ENCODE measurements at places on chromosomes 16 and 17.

DNA sequence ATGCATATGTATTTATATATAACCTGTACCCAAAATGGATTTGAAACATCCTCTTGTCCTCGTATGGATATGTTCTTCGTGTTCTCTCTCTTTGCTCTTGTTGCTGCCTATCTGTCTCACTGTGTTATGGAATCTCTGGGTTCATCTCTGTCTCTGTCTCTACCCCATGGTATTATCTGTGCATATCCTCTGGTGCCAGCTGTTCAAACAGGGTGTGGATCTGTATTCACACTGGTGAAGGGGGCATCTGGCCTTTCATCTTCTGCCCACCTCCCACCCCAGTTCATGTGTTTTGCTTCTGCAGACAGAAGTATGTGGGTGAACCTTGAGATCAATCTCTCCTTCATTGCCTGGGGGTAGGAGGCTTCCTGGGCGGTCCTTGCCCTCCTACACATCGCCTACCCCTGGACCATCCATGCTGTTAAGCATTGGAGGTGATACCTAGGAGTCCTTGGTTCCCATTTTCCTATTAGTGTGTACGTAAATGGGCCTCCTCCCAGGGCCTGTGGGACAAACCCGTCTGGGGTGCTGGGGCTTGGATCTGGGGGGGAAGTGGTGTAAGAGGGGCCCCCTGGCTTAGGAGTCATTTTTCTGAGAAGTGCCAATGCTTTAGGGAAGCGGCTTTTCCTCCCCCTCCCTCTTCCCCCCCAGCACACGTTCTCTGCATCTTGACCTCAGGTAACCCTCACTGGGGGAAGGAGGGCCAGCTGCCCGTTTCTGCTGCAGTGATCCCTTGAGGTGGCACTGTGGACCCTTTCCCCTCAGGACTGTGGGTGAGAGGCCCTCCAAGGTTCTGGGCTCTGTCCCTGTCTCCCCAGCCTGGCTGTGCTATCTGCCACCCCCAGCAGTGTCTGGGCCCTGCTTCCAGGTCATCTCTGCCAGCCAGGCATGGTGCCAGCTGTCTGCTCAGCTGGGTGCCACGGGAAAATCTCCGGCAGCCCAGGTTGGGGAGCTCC, 21.1 kb downstream of the RARA start:
- DNase-seq: peak; percentile 65

DNA sequence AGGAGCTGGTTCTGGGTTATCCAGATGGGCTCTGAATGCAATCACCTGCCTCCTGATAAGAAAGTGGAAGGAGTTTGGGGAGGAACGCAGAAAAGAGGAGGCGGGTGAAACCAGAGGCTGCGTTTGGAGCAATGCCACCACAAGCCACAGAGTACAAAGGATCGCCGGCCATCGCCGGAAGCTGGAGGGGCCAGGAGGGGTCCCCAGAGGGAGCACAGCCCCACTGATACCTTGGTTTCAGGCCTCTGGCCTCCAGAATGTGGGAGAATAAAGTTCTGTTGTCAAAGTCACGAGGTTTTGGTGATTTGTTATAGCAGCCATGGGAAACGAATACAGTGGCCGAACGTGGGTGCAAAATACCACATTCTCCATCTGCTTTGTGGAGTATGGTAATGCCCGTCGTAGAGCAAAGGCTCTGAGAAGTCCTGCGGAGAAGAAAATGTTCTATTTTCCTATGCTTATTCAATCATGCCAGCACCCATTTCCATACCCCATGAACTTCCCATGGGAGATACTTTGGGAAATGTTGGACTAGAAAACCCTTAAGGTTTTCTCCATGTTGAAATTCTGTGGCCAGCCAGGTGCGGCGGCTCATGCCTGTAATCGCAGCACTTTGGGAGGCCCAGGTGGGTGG, 51.4 kb downstream of the ZDHHC7 start:
- DNase-seq: no peak

GRCh38 chr16:86692426-86692825, 114.1 kb downstream of the FOXL1 start:
- no peak for DNase-seq

DNA sequence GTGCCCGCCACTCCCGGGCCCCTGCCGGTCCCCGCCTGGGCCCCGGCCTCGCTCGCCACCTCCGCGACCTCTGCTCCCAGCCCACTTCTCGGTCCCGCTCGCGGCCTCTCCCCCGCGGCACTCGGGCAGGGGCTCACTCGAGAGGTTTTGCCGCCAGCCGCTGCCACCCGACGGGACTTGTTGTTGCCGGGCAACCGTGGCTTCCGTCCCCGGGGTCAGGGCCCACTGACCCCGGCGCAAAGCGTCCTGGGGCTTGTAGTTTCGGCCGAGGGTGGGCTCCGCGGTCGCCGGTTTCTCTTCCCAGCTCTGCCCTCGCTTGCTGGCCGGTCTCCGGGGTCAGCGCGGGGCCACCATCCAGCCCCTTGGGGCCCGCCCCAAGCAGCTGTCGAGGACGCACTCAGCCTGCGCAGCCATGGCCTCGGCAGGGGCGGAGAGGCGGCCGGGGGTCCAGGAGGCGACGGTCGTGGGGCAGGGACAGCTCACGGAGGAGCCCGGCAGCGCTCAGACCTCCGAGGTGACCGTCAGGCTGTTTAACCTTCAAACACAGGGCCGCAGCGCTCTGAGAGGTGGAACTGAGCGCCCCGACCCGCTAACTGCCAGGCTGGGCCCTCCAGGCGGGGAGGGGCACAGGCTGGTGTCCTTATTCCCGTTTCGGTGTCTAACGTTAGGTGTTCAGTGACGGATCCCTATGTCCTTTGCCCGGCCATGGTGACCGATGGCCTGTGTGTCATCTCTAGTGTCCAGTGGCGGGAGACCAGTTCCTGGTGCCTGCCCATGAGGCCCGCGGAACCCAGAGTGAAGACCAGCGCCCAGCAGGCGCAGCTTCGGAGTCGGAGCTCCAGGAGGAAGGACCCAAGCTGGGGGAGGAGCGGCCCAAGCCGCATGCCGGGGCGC, at the start of the genes C16orf86 and ENKD1:
Gene C16orf86, plus strand, starts transcription at position 256 of the 894 bp plus-strand sequence. Its CDS starts 157 bp downstream, at position 413.
Gene ENKD1, minus strand, starts transcription at position 192 of the 894 bp plus-strand sequence. CDS start 308 bp downstream, outside the sequence.
- DNase-seq: peak; percentile 89

DNA sequence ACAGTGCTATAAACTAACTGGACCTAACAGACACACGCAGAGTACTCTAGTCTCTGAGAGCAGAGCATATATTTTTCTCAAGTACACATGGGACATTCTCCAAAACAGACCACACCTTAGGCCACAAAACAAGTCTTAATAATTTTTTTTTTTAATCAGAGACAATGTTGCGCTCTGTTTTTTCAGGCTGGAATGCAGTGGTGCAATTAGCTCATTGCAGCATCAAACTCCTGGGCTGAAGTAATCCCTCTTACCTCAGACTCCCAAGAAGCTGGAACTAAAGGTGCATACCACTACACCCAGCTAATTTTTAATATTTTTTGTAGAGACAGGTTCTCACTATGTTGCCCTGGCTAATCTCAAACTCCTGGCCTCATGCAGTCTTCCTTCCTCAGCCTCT, 37.7 kb downstream of the ULK2 start:
- DNase-seq: no peak

DNA sequence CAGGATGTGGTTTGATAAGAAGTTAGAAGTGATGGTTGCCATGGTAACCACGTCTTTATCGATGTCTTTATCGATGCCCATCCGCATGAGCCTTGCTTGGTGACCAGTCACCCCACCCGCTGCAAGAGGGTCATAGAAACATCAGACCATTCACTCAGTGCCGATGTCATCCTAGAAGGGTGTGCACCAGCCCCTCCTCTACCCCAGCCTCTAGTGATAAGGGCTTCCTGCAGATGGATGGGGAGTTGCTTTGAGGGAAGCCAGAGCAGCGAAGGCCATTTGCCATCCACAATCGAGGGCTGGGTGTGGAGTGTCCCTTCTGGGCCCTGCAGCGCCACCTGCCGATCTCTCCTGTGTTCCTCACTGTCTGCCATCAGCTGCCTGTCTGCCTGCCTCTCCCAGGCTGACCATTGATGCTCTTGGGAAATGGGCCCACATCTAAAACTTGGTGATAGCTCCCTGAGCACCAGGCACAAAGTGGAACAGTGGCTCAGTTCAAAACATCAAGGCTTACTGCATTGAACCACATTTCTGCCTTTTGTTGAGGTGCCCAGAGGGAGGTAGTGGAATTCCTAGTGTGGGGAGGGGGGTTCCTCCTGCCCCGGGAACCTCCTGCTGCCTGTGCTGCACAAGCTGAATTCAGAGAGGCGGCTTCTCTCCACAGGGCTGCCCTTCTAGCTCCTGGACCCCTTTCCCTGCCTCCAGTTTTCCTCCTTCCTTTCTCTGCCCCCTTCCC, 8.9 kb downstream of the CALB2 start:
- DNase-seq: no peak

- DNase-seq: no peak
Observed at GRCh38 chr17:40022961-40023541, 7.8 kb downstream of the CSF3 start.

GRCh38 chr17:79991140-79991923, 44.3 kb downstream of the TBC1D16 start:
- peak; percentile 87 for DNase-seq

GRCh38 chr17:44688675-44689476, 700 bp downstream of the CCDC43 start:
- no peak for DNase-seq

DNA sequence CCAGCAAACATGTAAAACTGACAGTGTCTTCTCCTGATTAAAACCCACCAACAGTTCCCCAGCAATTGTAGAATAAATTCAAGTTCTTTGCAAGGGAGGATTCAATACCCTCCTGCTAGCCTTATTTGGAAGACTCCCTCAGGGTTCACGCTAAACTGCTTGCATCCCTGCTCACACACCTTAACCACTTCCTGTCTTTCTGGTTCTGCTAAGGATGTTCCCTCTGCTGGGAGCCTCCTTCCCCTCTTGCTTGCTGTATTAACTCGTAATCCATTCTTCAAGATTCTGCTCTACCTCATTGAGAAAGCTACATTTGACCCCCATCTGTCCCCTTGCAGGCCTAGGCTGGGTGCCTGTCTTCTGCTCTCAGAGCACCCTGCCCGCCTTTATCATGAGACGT, 2.3 kb upstream of the SHISA6 start:
- no peak for DNase-seq

DNA sequence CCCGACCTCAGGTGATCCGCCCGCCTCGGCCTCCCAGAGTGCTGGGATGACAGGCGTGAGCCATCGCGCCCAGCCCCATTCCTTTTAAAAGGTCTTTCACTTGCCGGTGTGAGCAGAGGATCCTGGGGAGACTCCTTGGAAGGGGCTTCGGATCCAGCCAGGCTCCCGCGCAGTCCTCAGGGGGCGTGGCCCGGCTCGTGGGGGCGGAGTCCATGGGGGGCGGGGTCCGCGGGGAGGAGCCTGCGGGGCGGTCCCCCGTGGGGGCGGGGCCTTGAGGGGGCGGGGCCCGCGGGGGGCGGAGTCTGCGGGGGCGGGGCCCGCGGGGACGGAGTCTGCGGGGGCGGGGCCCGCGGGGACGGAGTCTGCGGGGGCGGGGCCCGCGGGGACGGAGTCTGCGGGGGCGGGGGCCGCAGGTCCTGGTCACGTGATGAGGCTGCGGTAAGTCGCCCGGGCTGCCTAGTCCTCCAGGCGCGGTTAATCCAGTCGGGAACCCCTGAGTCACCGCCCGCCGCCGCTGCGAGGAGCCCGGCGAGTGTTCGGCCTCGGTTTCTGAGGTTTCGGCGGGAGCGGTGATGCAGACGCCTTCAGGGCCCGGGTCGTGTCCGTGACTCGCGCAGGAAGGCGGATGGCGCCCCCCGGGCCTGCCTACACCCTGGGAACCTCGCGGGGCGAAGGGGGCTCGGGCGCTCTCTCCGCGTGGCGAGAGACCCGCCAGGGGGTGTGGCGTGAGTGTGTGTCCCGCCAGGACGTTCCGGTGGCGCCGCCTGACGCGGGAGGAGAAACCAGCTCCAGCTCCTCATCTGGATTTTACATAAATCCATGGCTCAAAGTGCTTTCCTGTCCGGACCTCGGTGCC, 23.6 kb upstream of the ABR start:
- peak; percentile 52 for DNase-seq

- DNase-seq: no peak
Observed at GRCh38 chr17:2990396-2990795, 73.0 kb downstream of the OR1D5 start.

DNA sequence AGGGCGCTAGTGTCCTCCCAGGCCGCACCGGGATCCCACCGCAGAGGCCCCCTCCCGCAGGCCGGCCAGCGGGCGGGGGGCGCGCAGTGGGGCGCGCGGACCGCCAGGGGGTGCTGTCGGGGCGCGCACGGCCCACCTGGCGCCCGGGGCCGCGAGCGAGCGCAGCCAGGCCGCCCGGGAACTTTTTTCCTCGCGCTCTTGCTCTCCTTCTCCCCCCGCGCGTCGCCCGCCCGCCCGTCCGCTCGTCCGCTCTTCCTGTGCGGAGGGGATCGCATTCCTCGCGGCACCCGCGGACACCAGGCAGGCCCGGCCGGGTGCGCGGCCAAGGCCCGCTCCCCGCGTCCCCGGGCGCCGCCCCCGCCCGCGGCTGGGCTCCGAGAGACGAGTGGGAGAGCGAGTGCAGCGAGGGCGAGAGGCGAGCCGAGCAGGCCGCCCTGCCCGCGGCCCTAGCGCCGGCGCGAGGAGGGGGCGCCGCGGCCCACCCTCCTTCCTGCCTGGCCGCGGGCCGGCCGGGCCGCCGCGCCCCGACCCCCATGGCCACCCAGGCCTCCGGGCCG, at the start of gene RAI1:
Gene RAI1, plus strand, starts transcription at position 272 of the 557 bp plus-strand sequence. CDS start 111,491 bp downstream, outside the sequence.
- peak; percentile 51 for DNase-seq

GRCh38 chr17:81612172-81612970, 24.5 kb downstream of the NPLOC4 start:
- no peak for DNase-seq

DNA sequence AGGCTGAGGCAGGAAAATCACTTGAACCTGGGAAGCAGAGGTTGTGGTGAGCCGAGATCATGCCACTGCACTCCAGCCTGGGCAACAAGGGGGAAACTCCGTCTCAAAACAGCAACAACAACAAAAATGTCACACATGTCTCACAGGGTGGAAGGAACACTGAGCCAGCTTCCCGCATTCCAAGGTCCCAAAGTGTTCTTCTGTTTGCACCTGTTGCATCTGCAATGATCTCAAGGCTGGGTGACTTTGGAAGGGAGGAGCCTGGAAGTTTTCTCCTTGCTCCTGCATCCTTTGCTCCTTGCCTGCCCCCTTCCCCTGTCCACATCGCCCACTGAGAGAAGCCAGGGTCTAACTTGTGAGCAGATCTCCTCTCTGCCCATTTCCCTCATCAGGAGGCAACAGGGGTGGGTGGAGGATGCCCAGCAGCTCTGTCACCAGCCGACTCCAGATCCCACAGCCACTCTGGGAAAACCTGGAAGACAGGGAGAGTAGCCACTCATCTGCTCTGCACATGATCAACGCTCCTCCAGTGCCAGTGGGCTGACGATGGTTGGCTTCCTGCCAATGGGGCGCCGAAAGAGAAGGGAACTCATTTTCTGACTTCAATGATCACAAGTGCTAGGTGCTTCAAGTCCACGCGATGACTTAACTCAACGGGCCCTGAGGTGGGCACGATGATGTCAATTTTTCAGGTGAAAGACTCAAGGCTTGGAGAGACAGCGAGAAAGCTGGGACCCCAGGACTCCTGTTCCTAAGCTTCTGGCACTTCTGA, 12.6 kb downstream of the CHST6 start:
- DNase-seq: no peak

DNA sequence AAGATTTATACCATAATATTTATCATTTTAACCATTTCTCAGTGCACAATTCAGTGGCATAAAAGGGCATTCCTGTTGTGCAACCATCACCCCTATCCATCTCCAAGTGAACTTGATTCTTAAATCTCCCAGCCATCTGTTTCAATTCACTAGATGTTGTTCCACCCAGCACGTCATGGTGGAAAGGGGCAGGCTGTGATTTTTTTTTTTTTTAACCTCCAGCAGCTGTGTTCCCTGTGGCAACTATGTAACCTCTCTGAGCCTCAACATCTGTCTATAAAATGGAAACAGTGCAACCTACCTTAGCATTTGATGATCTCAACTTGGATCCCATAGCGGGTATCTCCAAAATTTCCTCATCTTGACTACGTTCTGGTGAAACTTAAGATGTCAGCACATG, 604.5 kb downstream of the WWOX start:
- no peak for DNase-seq

- peak; percentile 24 for DNase-seq
Observed at GRCh38 chr16:80806927-80807340, 2.5 kb upstream of the CDYL2 start.
